Esophagus muscularis mucosa (tissue), 4 donors: ENCODE measurements at places on chromosomes 7 and 10. TPM values are rescaled to one million over a fixed set of nuclear protein-coding genes. Genes with fewer than 3 reads are reported as not detected.
A peak's percentile ranks its signal among the peaks of the same experiment; 100 is the strongest.

- DNase-seq: no peak
These were observed 60.7 kb downstream of the CD36 start for GRCh38 chr7:80699045-80699638.

- no peak for DNase-seq
These were observed 107.3 kb upstream of the FAM171A1 start for GRCh38 chr10:15478429-15478828.

ADCYAP1R1 gene
- 20.2 TPM for total RNA-seq

GRCh38 chr10:111998728-111999127 lies 184.8 kb downstream of the GPAM start:
- peak; percentile 21 for DNase-seq

TMEM213 gene
- total RNA-seq: not detected

DNA sequence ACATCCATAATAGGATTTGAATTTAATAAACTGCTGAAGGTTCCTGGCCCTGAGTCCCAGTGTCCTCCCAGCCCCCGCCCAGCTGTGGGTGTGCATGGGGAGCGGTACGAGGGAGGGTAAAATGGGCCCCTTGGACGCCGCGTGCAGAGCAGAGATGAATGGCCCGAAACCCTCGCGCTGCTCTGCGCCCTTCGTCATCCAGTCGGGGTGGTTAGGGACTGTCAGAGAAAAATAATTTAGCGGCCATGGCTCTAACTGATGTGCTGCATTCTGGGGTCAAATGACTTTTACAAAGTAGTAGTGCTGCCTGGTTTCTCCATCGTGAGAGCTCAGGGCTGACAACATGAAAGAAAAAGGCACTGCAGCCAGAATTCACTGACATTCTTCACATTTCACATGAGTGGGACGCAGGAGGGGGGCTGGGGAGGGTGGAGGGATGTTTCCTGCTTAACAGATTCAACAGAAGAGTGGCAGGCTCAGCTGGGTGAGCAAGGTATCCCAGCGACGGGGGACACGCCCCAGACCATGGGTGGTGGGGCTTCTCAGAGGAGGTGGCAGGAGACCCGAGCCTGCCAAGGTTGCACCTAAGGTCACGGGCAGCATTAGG lies 304.5 kb downstream of the WDR37 start:
- no peak for DNase-seq

TUBGCP2 gene
- 30.2 TPM for total RNA-seq
